ENCODE measurements at places on chromosomes 1 and 21.

DNA sequence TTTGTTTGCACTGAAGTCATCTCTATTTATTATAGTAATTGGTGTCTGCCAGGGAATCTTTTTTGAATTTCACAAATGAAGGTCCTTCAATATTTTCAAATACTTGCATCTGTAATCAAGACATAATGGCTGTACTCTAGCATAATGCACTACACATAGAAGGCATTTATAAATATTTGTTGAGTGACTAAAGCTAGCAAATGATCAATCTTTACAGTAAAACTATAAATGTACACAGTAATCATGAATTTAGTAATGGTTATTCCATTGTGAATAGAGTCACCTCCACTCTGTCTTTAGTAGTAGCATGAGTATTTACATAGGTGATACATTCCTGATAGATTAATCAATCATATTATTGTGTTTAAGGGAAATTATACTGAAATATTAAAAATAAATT lies 119.6 kb downstream of the USH2A start:
- no peak for DNase-seq

GRCh38 chr1:81760477-81761097 lies 40.1 kb upstream of the ADGRL2 start:
- DNase-seq = peak; percentile 10

DNA sequence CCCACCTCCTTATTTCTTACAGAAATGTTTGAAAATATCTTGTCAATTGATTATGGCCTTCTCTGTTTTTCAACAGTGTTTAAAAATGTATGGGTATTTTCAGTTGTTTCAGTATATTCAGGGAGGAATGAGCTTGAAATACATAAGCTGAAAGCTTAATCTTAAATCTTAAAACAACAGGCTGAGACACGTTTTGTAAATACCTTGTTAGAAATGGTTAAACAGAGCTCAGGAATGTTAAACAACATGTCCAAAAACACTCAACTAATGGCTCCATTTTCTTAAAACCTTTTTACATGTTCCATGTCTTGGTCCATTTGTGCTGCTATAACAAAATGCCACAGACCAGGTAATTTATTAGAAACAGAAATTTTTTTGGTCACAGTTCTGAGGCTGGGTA lies 953.8 kb upstream of the ADGRL2 start:
- no peak for DNase-seq

DNA sequence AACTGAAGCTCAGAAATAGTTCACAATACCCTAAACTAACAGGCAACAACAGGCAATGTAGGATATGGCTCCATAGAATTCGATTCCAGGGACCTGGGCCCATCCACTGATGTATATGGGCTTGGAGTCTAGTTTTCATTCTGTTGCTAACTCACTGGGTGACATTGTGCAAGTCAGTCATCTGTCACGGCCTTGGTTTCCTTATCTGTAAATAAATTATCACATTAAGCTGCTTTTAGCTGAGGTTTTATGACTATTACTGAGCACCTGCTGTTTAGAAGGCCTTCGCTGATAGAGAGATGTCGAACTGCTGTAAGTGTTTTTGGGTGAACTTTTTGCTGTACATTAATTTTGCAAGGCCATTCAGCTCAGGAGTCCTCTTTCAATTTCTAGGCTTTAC lies 22.9 kb upstream of the ERO1B start:
- DNase-seq = no peak

DNA sequence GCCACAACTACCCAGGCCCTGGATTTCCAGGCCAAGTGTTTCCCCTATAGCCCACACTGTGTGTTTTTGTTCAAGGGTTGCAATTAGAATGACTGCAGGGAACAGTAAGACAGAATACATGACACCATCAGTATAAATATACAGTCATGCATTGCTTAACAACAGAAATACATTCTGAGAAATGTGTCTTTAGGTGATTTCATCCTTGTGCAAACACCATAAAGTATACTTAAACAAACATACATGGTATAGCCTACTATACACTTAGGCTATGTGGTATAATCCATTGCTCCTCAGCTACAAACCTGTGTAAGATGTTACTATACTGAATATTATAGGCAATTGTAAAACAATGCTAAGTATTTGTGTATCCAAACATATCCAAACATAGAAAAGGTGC lies 7.5 kb upstream of the SLC44A5 start:
- DNase-seq = no peak

DNA sequence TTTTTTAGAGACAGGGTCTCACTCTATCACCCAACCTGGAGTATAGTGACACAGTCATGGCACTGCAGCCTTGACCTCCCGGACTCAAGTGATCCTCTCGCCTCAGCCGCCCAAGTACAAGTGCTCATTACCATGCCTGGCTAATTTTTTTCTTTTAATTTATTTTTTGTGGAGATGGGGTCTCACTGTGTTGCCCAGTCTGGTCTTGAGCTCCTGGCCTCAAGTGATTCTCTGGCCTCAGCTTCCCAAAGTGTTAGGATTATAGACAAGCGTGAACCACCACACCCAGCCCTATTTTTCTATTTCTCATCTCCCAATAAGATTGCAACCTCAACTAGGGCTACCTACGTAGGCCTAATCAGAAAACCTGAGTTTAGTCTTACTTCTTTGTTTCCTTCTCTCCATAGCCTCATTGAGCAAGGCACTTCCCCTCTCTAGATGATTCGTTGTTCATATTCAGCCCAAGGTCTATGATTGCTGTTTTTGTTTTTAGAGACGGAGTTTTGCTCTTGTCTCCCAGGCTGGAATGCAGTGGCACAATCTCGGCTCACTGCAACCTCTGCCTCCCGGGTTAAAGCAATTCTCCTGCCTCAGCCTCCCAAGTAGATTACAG lies 1.1 kb upstream of the KPNA6 start:
- no peak for DNase-seq

DNA sequence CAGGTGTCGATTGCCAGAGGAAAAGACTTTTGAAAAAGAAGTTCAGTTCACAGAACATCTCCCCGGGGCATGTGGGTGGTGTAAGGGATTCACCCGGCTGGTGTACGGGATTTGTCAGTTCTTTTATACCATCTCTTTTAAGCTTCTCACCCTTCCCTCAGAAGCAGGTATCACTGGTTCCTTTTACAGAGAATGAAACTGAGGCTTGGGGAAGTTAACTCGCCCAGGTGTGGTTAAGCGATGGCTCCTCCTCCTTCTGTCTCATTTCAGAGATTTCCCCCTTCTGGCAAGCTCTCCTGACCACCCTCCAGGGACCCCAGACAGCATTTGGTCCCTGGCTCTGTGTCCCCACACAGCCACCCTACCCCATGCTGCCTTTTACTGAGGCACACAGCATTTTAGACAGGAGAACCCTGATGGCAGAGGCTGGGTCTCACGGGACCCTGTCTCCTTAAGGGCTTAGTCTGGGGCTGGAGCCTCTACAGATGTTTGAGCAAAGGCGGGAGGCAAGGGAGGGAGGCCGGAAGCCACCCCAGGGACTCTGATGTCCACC lies 2.8 kb upstream of the ECE1 start:
- DNase-seq = no peak

GRCh38 chr1:115252585-115252984 lies 85.5 kb downstream of the NGF start:
- DNase-seq = no peak

DNA sequence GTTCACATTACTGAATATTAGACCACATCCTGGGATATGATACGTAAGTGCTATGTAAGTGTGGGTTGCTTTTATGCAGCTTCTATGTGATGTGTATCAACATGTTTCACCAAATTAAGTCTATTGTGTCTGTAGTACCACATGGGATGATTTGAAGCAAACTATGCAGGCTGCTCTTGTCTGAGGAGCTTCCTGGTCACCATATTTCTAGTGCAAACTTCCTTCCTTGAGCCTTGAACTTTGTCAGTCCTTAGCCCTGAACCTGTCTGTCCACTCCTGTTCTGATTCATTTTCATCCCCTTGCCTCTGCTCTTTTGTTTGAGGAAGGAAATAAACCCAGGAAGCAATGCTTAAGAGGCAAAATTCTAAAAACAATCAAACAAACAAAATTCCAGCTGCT lies 117.5 kb upstream of the VANGL1 start:
- no peak for DNase-seq

DNA sequence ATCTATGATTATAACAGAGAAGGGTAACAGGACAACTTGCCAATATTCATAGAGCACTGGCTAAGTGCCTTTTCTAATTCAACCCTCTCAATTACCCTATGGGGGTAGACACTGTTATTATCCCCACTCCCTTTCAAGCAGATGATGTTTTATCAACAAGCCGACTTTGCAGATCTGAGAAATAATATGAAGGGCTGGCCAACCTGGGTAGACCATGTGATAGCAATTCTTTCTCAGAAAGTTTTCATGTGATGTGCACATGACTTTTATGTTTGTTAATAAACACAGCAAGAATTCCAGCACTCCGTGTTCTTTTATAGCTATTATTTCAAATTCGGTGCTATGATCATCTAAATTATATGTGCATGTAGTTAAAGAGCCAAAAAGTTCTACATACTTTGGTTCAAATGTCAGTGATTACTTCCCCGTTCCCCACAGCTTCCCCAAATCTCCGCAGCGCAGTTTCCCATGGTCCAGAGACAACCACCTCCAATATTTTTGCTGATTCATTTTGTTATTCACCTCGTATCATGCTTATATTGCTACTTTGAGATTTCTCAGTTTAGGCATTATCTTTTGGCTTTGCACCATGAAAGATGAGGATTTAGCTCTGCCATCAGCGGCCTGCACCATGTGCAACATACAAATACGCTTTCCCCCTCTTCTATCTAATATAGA lies 96.7 kb upstream of the GADD45A start:
- DNase-seq = no peak
